Kidney tubule cell (primary cell): ENCODE measurements at places on chromosomes 7 and 10.

- no peak for DNase-seq
These were observed 1160.3 kb downstream of the CNTNAP2 start for GRCh38 chr7:147276783-147277370.

DNA sequence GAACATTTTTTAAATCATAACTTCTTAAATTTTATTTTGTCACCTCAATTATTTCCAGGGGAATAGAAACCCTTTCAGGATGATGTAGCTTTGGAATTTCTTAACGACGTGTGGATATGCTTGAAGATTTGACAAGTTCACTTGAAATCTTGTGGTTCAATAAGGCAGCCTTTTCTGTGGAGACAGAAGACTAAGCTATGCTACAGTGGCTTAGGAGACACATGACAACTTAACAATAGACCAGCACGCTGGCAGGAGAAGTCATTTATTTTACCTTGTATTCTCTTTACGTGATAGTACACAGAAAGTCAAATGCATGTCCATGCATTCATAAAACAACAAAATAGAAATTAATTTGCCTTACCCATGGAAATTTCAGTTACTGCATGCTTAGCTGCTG is 181.6 kb downstream of the GRM3 start:
- DNase-seq = no peak

DNA sequence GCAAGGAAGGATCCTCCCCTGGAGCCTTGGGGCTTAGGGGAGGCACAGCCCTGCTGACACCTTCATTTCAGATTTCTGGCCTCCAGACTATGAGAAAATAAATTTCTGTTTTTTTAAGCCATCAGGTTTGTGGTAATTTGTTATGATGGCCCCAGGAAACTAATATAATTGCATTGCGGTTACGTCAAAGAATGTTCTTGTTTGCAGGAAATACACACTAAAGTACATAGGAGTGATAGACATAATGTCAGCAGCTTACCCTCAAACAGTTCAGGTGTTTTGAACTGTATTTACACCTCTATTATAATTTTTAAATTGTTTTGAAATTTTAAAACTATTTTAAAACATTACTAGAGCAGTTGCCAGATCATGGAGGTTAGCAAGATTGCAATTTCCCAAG is 12.6 kb upstream of the FHIP2A start:
- DNase-seq = no peak

GRCh38 chr10:60042262-60042661 is 135.9 kb upstream of the CCDC6 start:
- DNase-seq = no peak

- DNase-seq = peak; percentile 19
These were observed 5.3 kb downstream of the NUDT1 start for GRCh38 chr7:2247141-2247995.

DNA sequence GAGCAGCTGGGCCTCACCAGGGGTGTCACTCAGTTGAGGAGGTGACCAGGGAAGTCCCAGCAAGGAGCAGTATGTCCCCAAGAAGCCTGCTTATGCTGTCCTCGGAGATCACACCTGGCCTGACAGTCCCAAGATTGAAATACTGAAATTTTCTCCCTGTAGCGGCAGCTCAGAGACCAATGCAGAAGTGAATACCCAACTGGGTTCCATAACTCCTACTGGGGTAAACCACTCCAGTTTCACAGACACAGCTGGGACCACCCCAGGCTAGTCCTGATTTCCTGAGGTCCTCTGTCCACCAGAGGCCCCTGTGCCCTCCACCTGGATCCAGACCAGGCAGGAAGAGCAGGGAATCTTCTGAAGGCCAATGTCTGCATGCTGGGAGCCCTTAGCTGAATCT is 298.1 kb downstream of the ZEB1 start:
- DNase-seq = no peak

DNA sequence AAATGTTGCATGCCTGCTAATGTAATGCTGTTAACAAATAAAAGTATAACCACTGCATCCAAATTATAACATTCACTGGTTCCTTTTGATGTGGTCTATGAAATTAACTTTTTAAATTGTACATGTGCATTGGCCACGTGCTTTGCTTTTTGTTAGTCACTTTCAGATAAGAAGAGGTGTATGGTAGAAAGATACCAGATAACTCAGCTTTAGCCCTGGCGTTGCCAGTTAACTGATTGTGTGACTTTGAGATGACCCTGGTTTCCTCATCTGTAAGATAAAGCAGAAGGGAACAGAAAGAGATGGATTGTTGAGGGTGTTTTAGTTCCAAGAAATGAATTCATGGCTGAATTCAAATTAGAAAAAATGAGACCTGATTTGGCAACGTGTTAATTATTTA is 1.9 kb upstream of the TRDMT1 start:
- no peak for DNase-seq

DNA sequence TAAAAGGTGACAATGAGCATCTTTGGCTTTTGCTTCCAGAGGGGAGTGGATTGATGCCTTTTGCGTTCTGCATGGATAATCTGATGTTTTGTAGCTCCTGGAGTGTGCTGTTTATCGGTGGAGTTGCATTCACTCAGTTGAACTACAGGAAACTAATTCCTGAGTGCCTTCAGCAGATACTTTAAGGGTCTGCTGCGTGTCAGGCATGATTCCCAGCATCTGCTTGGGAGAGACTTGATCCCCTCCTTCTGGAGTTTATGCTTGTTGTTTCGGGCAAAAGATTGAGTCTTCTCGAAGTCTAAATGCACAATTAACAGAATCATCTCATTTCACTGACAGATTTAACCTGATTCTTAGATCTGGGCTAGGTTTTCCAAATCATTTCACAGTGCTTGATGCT is 46.2 kb downstream of the CELF2 start:
- DNase-seq = no peak

GRCh38 chr7:45917658-45918057 is 3.4 kb downstream of the IGFBP3 start:
- DNase-seq = peak; percentile 86
